ENCODE measurements at places on chromosomes 1 and 21.

DNA sequence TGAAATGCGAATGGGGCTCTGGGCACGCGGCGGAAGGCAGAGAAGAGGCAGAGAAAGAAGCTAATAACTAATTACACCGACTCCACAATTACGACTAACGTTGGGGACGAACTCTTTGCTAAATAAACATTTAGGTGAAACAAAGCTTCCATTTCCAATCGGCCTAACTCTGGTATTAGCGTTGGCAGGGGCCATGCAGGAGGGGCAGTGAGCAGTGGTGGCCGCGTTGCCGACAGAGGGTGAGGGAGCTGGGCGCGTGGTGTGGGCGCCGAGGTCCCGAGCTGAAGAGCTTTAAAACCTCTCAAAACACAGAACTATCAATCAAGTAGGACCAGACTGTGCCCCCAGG lies 553 bp upstream of the NDUFV3 start:
- no peak for DNase-seq

GRCh38 chr1:54497338-54497737 lies 50.7 kb upstream of the ACOT11 start:
- DNase-seq, result no peak

DNA sequence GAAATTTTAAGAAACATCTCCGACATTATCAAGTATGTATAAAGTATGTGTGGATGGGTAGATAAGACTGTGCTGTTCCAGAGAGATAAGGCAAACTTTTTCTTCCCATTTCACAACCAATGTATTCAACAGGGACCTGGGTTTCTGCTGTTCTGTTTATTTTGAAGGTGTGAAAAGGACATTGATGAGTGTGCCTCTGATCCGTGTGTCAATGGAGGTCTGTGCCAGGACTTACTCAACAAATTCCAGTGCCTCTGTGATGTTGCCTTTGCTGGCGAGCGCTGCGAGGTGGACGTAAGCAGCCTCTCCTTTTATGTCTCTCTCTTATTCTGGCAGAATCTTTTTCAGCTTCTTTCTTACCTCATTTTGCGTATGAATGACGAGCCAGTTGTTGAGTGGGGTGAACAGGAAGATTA lies 174.0 kb downstream of the CRB1 start:
- DNase-seq, result no peak

GRCh38 chr1:160346463-160346862 lies 3.3 kb downstream of the NCSTN start:
- DNase-seq, result no peak

DNA sequence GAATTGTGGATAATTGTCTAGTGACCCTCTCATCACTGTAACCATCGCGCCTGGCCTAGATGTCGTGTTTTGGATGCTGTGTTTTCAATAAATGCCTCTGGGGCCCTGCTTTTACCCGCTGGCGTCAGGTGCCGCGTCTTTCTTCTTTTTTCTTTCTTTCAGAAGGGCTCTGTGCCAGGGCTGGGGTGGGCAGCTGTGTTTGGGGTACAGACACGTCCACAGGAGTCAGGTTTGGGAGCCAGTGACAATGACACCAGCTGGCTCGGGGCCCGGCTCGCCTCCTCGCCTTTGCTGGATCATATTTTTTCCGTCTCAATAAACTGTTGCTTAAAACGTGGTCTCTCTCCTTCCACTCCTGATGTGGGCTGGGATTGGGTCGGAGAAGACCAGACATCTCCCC lies 16.1 kb downstream of the TMEM201 start:
- DNase-seq, result no peak

GRCh38 chr1:197696372-197696771 lies 78.9 kb downstream of the DENND1B start:
- no peak for DNase-seq

GRCh38 chr1:214108097-214108446 lies 120.3 kb downstream of the PROX1 start:
- DNase-seq, result no peak

GRCh38 chr1:102550729-102551384 lies 554.1 kb upstream of the OLFM3 start:
- no peak for DNase-seq

DNA sequence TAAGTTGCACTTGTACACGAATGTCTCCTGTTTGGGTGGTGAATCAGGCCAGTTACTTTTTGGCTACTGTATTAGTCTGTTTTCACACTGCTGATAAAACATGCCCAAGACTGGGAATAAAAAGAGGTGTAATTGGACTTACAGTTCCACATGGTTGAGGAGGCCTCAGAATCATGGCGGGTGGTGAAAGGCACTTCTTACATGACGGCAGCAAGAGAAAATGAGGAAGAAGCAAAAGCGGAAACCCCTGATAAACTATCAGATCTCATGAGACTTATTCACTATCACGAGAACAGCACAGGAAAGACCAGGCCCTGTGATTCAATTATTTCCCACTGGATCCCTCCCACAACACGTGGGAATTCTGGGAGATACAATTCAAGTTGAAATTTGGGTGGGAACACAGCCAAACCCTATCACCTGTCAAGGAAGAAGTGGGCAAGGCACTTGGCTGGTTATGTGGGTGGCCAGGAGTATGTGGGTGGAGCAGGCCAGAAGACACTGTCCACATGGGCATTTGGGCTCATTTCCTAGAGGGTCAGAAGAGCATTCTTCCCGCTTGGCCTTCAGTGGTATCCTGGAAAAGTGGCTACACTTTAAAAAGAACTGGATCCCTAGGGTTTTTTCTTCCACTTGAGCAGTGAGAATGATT lies 228.8 kb downstream of the HHAT start:
- no peak for DNase-seq

GRCh38 chr1:231279081-231279480 lies 38.1 kb downstream of the GNPAT start:
- no peak for DNase-seq

- DNase-seq, result no peak
Observed at GRCh38 chr1:210239349-210240111, 6.9 kb downstream of the SERTAD4 start.

- DNase-seq, result peak; percentile 1
Observed at GRCh38 chr21:30434033-30434631, 4.1 kb downstream of the KRTAP13-4 start.

DNA sequence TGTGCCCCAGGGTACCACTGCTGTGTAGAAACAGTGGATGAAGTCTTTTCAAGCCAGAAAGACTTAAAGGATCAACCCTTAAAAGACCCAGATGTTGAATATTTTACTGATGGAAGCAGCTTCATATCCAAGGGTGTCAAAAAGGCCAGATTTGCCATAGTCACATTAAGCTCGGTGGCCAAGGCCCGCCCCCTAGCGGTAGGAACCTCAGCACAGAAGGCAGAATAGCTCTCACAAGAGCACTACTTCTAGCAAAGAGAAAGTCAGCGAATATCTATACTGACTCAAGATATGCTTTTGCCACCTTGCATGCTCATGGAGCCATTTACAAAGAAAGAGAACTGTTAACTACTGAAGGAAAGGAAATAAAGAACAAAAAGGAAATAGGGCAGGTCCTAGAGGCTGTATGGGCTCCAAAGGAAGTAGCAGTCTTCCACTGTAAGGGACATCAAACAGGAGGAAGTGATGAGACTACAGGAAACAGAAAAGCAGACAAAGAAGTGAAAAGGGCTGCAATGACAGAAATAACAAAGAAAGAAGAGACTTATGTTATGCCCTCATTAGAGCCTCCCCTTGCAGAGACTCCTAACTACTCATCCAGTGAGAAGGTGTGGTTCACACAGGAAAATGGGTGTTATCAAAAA lies 90.5 kb downstream of the LIPI start:
- DNase-seq, result peak; percentile 31

GRCh38 chr1:232622378-232622777 lies 7.6 kb downstream of the SIPA1L2 start:
- DNase-seq, result no peak

GRCh38 chr1:242017580-242018233 lies 18.8 kb upstream of the MAP1LC3C start:
- peak; percentile 19 for DNase-seq

GRCh38 chr1:26529655-26530409 lies at the start of gene RPS6KA1:
TSS of gene RPS6KA1 (plus strand) at chr1:26529761. CDS start at chr1:26529921, 160 bp downstream.
- DNase-seq, result peak; percentile 36

DNA sequence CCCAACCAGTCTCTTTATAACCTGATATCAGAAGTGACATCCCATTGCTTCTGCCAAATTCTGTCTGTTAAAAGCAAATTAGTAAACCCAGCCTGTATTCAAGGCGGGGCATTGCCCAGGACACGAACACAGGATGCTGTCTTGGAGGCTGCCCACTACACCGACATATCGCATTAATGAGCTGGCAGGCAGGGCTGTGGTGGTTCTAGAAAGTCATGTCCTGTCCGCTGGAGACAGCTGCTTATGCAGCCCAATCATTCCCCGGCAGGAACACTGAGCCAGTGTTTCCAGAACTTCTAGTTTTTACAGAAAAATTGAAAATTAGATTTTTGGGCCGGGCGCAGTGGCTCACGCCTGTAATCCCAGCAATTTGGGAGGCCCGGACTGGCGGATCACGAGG lies 19.3 kb downstream of the C1orf167 start:
- no peak for DNase-seq

GRCh38 chr21:29091033-29091432 lies 17.6 kb upstream of the CCT8 start:
- DNase-seq, result no peak

- DNase-seq, result no peak
Observed at GRCh38 chr1:199152676-199153075, 513.8 kb downstream of the PTPRC start.

DNA sequence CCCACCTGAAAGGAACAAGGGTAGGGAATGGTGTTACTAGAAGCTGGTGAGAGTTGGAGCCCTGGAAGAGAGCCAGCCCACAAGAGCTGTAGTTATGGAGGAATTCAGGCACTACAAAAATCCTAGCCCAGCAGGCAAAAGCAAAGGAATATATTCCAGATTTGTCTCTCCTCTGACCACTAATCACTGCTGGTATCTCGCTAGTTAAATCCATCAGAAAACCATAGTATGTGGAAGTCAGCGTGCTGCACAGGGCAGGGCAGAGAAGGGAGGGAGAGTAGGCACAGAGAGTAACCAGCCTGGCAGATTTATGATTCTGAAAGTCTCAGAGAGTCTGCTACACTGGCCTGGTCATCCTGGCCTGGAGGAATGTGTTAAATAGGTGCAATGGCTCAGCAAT lies 88.6 kb downstream of the SELENOF start:
- no peak for DNase-seq

DNA sequence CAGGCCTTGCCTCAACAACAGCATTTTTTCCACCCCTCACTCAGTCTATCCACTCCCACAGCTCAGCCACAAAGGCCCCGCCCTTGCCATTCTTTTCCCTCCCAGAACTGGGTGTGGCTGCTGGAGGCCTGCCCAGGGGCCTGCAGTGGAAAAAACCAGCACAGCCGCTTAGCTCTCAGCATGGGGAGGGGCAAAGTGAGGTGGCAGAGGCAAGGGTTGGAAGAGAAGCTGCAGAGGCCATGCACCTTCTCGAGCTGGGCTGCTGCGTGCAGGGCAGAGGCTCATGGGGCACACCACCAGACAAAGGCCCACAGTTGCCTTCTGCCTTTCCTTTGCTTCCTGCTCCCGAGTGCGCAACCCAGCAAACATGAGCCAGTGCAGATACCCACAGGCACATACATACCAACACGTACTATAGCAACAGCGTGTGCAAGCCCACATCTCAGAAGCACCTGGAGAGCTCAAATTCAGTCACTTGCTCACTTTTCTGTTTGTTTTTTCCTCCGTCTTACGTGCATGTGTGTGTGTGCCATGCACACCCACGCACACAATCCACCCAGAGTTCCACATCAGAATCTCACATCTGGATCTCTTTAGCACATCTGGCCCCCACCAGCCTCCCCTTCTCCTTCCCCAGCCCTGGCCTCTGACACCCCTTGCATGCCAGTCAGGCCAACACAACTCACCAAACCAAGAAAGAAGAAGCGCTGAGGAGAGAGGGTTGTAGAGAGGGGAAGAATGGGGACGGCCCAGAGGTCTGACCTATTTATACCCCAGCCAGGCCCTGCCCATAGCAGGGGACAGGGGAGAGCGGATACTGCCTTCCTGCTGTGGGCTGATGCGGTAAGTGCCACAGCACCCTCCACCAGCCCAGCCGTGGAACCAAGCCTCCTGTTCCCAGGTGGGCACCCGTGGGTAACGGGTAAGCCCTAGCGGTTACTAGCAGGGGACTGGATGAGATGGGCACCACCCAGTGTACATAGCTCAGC lies at the start of gene S100A4:
Gene S100A4, minus strand, starts transcription at position 740 of the 989 bp plus-strand sequence. CDS start 1,012 bp downstream, outside the sequence.
- peak; percentile 89 for DNase-seq

GRCh38 chr1:37914719-37915475 lies 32.0 kb downstream of the INPP5B start:
- no peak for DNase-seq

GRCh38 chr21:38229260-38229877 lies 27.4 kb upstream of the KCNJ15 start:
- DNase-seq, result no peak

- DNase-seq, result no peak
Observed at GRCh38 chr1:107142666-107143065, 1.8 kb downstream of the NTNG1 start.

DNA sequence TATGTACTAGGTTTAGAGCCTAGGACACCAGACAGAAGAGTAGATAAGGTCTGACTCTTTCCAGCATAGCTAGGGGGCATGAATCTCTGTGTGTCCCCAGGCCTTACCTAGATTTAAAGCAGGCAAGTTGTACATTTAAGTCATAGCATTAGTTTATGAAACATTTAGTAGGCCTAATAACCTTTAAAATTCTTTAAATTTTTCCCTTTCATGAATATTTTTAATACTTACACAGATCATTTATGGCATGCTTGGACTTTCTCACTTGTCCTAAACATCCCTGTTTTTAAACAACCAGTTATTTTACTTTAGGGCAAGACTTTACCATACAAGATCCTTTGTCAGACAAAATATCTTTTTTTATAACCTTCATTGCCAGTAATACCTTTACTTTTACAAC lies 258.4 kb upstream of the ZRANB2 start:
- DNase-seq, result no peak

DNA sequence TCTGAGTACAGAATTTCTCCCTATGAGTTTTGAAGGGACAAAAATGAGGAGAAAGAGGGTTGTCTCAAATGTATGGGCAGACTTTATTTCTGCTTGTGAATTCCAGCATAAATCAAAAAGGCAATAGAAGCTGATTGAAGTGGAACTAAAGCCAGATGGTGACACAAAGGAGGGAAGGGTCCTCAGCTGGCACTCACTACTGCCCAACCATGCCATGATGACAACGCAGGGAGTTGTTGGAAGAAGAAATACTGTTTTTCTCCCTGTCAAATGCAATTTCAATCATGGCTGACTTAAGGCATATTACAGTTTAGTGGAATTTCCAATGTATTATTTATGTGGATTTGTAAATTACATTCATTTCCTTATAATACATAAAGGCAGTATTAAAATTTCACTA lies 805.8 kb downstream of the ADGRL2 start:
- no peak for DNase-seq

GRCh38 chr1:158027508-158027907 lies 34.1 kb downstream of the KIRREL1 start:
- no peak for DNase-seq

- DNase-seq, result no peak
Observed at GRCh38 chr21:42067531-42068255, 3.4 kb upstream of the UMODL1 start.

- no peak for DNase-seq
Observed at GRCh38 chr1:216587715-216588114, 135.5 kb downstream of the ESRRG start.

GRCh38 chr1:151502859-151503780 lies 8.1 kb upstream of the CGN start:
- no peak for DNase-seq
